ENCODE measurements at places on chromosomes 13 and 19.

DNA sequence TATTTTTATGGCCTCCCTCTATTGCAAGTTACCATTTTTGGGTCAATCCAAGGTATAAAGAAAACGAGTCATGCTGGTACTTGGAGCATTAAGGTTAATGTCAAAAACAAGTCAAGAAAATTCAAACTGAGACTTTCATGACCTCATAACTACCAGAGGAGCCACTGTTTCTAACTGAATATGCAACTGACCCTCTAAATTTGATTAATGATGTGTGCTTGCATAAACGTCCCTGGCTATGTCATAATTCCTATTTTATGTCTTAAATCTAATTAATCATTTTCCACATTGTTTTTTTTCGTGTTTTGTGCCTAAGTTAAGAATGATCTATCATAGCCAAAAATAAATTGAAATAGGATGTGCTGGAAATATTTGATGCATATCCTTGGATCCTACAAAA, 396.7 kb upstream of the GPC6 start:
- H3K27ac ChIP-seq: no peak overlapping the region
- H3K36me3 ChIP-seq: no peaks in the 10 kb centered on the region
- no peak overlapping the region for H3K4me3 ChIP-seq
- no peak for DNase-seq
- H3K27me3 ChIP-seq: peaks cover 9% of the 10 kb centered on the region

GRCh38 chr19:33458807-33459206, 62.8 kb downstream of the PEPD start:
- H3K4me1 ChIP-seq: no peaks in the 10 kb centered on the region
- no peak overlapping the region for H3K27ac ChIP-seq
- DNase-seq: no peak
- H3K4me3 ChIP-seq: no peak overlapping the region

GRCh38 chr13:21147827-21148226, 28.5 kb downstream of the SKA3 start:
- no peaks in the 10 kb centered on the region for H3K27me3 ChIP-seq
- H3K27ac ChIP-seq: no peak overlapping the region
- H3K4me3 ChIP-seq: no peak overlapping the region
- H3K4me1 ChIP-seq: peaks cover 7% of the 10 kb centered on the region
- DNase-seq: no peak
- peaks cover 35% of the 10 kb centered on the region for H3K36me3 ChIP-seq

GRCh38 chr13:42223681-42224080, 48.3 kb upstream of the AKAP11 start:
- H3K4me1 ChIP-seq: no peaks in the 10 kb centered on the region
- peaks cover 26% of the 10 kb centered on the region for H3K36me3 ChIP-seq
- H3K4me3 ChIP-seq: no peak overlapping the region

- no peak for DNase-seq
- H3K36me3 ChIP-seq: no peaks in the 10 kb centered on the region
- H3K4me3 ChIP-seq: no peak overlapping the region
- peaks cover 10% of the 10 kb centered on the region for H3K4me1 ChIP-seq
- no peaks in the 10 kb centered on the region for H3K27me3 ChIP-seq
Measured at GRCh38 chr13:35839806-35840205, 291.4 kb downstream of the DCLK1 start.

- peak overlapping the region; percentile 55 for H3K4me3 ChIP-seq
- H3K36me3 ChIP-seq: peaks cover 2% of the 10 kb centered on the region
- DNase-seq: peak; percentile 91
- no peaks in the 10 kb centered on the region for H3K4me1 ChIP-seq
- H3K27me3 ChIP-seq: no peaks in the 10 kb centered on the region
Measured at GRCh38 chr19:38949580-38950367, 19.0 kb downstream of the MRPS12 start.

DNA sequence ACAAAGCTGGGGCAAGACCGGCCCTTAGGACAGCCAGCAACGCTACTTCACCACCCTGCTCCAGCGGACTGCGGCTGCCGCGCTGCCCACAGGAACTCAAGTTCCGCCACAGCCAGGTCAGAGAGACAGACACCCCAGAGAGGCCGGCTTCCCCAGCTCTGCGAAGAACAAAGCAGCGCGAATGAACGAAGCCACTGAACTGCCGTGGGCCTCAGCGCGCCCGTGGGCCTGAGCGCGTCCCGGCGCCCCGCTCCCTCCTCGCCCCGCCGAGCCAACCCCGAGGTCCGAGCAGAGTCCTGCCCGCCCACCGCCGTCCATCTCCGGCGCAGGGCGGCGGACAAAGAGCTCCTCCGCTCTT, 158.4 kb downstream of the RNF17 start:
- peak overlapping the region; percentile 98 for H3K4me3 ChIP-seq
- no peaks in the 10 kb centered on the region for H3K36me3 ChIP-seq
- peak overlapping the region; percentile 100 for H3K27ac ChIP-seq
- peak; percentile 65 for DNase-seq

- no peak overlapping the region for H3K27ac ChIP-seq
- H3K27me3 ChIP-seq: peaks cover 4% of the 10 kb centered on the region
- no peaks in the 10 kb centered on the region for H3K4me1 ChIP-seq
- H3K36me3 ChIP-seq: no peaks in the 10 kb centered on the region
- DNase-seq: no peak
Measured at GRCh38 chr19:46555628-46556280, 45.4 kb upstream of the CALM3 start.

DNA sequence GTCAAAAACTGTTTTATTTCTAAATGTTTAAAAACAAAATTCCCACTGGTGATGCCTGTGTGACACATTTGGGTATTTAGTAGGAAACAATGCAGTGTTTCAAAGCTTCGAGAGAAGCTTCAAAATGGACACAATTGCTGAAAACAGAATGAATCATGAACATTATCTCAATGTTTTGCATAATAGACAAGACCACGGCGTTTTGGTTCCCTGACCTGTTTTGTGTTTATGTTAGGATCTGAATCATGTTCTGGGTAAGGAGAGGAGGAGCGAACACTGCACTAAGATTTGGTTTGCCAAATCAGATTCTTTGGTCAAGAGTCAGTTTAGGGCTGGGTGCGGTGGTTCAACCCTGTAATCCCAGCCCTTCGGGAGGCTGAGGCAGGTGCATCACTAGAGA, 42.2 kb downstream of the IFT88 start:
- peaks cover 10% of the 10 kb centered on the region for H3K36me3 ChIP-seq
- DNase-seq: peak; percentile 82
- peaks cover 10% of the 10 kb centered on the region for H3K4me1 ChIP-seq
- no peaks in the 10 kb centered on the region for H3K27me3 ChIP-seq

DNA sequence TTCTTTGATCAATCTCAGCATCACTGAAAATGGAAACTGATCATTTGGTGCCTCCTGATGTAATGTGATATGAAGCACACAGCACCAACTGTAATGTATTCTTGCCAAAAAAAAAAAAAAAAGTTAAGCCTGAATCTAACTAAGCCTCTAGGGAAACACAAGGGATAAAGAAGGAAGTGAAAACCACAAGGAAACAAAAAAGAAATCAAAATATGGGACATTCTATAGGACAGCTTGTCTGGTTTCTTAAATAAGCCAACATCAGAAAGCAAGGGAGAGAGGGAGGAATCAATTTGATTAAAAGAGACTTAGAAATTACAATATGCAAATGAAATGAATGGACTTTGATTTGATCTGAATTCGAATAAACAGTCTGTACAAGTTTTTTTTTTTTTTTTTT, 20.6 kb upstream of the METTL21C start:
- no peak overlapping the region for H3K27ac ChIP-seq
- DNase-seq: peak; percentile 3
- H3K4me1 ChIP-seq: peaks cover 14% of the 10 kb centered on the region
- H3K4me3 ChIP-seq: no peak overlapping the region
- H3K27me3 ChIP-seq: no peaks in the 10 kb centered on the region

- no peak overlapping the region for H3K27ac ChIP-seq
- no peak overlapping the region for H3K4me3 ChIP-seq
- no peaks in the 10 kb centered on the region for H3K36me3 ChIP-seq
- H3K27me3 ChIP-seq: no peaks in the 10 kb centered on the region
- no peak for DNase-seq
Measured at GRCh38 chr13:30477346-30478195, 11.8 kb upstream of the HMGB1 start.

GRCh38 chr13:97878431-97879375, 74.8 kb upstream of the IPO5 start:
- H3K4me1 ChIP-seq: peaks cover 32% of the 10 kb centered on the region
- H3K27ac ChIP-seq: peak overlapping the region; percentile 94
- H3K27me3 ChIP-seq: no peaks in the 10 kb centered on the region

GRCh38 chr13:71685072-71685471, 181.9 kb downstream of the DACH1 start:
- no peaks in the 10 kb centered on the region for H3K4me1 ChIP-seq
- H3K27ac ChIP-seq: no peak overlapping the region
- H3K27me3 ChIP-seq: no peaks in the 10 kb centered on the region
- H3K4me3 ChIP-seq: no peak overlapping the region
- H3K36me3 ChIP-seq: no peaks in the 10 kb centered on the region

- peaks cover 37% of the 10 kb centered on the region for H3K36me3 ChIP-seq
- peaks cover 55% of the 10 kb centered on the region for H3K4me1 ChIP-seq
- H3K4me3 ChIP-seq: no peak overlapping the region
Measured at GRCh38 chr13:75682326-75682725, 46.2 kb downstream of the LMO7 start.

DNA sequence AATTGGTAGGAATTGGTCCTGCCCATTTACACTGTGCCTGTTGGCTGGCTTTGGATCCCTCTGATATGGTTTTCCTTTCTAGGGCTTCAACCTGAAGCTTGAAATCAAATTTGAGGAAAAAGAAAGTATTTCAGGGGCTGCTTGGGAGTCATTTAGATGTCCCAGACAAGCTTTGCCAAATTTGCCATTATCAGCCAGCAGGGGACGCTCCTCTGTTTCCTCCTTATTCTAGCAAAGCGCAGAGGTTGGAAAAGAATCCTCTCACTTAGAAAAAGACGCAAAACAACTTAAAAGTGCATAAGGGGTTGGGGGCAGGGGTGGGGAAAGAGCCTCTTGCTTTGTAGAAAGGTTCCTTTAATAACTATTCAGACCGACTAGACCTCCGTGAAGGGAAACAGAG, 1211.1 kb upstream of the PCDH20 start:
- no peak overlapping the region for H3K4me3 ChIP-seq
- no peak for DNase-seq
- no peak overlapping the region for H3K27ac ChIP-seq
- H3K4me1 ChIP-seq: no peaks in the 10 kb centered on the region
- no peaks in the 10 kb centered on the region for H3K36me3 ChIP-seq

GRCh38 chr19:1862424-1863327, 703 bp downstream of the KLF16 start:
- peak overlapping the region; percentile 89 for H3K4me3 ChIP-seq
- DNase-seq: peak; percentile 99
- H3K27me3 ChIP-seq: no peaks in the 10 kb centered on the region
- no peaks in the 10 kb centered on the region for H3K36me3 ChIP-seq
- peak overlapping the region; percentile 41 for H3K27ac ChIP-seq
